HL-60 (cell line): ENCODE measurements at places on chromosomes 4 and X.

- no peak for DNase-seq
Observed at GRCh38 chr4:173522951-173523395, 7.1 kb downstream of the HAND2 start.

DNA sequence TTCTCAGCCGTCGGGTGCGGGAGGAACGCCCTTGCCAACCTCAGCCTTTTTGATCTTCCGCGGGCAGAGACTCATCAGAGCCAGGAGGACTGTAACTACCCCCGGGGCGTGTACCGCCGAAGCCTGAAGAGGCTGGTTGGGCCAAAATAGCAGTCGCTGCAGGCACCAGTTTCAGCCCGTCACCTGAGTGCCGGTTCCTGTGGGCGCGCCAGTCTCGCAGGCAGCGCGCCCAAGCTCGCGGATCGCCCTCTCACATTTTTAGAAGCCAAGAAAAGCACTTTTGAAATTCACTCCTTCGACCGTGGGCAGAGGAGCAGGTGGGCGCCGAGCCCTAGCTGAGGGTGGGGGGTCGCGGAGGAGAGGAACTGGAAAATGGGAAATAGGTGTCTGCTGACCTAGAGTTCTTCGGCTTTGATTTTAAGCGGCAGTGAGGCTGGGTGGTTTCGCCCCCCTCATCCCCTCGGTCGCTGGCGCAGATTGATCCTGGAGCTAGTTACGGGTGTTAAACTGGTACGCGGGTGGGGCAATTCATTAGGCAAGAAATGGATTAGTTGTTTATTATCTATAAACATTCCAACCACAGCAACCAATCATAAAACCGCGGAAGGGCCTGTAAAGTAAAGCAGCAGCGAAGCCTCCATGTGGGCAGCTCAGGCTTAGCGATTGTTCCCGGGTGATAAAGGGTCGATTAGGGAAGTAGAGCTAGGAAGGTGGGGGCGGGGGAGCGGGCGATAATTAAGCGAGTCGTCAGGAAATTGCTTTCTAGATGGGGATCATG is 69.2 kb downstream of the FBXO8 start:
- DNase-seq: no peak

- no peak for DNase-seq
Observed at GRCh38 chr4:19402581-19403065, 849.1 kb upstream of the SLIT2 start.

DNA sequence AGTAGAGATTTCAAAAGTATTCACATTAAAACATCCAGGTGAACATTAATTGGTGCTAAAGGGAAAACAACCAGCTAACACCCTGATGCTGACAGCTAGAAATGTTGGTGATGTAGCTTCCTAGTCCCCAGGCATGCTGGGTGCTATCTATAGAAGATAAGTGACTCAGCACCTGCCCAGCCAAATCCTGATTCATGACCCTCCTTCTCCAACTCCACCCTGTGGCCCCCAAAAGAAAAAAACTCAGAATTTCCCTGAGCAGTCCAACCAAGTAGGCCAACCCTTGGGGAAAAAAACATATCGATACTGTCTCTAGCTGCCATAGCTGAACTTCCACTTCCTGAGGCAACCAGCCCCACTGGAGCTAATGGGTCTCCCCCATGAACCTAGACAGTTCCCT is 197.6 kb upstream of the KLF3 start:
- DNase-seq: no peak

DNA sequence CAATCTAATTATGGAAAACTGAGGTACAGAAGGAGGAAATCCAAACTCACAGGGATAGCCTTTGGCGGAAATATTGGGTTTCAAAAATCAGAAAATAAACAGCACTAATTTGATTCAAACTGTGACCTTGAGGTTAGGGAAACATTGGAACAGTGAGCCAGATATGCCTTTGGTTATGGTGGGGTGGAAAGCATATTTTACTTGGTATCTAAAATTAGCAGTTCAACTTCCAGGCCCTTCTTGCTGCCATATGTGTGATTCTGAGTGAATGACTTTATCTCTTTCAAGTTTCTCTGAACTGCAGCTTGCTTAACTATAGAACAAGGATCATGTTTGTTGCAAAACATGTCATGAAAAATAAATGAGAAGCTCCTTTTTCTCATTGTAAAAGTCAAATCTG is 240.9 kb upstream of the VEGFC start:
- no peak for DNase-seq

- no peak for DNase-seq
Observed at GRCh38 chr4:152516156-152516555, 19.7 kb downstream of the FBXW7 start.

GRCh38 chr4:17823871-17824669 is 13.3 kb downstream of the NCAPG start:
- DNase-seq: no peak

- no peak for DNase-seq
Observed at GRCh38 chrX:17788956-17789562, 51.8 kb downstream of the SCML1 start.

GRCh38 chrX:109704563-109704962 is 28.5 kb downstream of the ACSL4 start:
- DNase-seq: no peak

GRCh38 chrX:41313419-41313818 is 20.5 kb upstream of the DDX3X start:
- no peak for DNase-seq

GRCh38 chr4:147863111-147863747 is 131.3 kb downstream of the ARHGAP10 start:
- DNase-seq: no peak

- DNase-seq: no peak
Observed at GRCh38 chr4:74625981-74626380, 168.3 kb downstream of the BTC start.

DNA sequence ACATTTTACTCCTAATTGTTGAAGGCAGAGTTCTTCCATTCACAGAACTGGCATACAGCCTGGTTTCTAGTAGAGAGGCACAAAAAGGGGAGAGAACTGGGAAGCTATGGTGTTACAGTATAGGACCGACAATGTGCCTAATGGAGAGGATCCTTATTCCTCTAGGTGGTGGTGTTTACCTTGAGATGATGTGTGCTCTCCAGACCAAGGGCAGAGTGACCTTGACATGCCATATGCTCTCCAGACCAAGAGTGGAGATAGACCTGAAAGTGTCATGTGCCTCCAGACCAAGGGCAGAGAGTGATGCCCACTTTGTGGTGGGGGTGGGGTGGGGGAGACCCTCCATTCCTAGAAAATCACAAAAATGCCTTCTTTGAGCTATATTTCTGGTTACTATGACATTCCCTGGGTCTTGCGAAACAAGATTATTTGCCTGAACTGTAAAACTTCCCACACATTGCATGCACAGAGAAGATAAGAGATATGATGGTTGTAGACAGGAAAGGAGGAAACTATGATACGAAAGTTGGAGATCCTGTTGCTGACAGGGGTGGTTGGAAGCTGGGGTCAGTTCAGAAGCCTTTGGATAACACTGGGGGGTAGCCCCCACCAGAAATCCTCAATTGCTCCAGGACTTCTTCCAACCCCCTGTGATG is 119.7 kb downstream of the TEX13C start:
- no peak for DNase-seq
